ENCODE measurements at places on chromosomes 12 and 14.
A peak's percentile ranks its signal among the peaks of the same experiment; 100 is the strongest.

DNA sequence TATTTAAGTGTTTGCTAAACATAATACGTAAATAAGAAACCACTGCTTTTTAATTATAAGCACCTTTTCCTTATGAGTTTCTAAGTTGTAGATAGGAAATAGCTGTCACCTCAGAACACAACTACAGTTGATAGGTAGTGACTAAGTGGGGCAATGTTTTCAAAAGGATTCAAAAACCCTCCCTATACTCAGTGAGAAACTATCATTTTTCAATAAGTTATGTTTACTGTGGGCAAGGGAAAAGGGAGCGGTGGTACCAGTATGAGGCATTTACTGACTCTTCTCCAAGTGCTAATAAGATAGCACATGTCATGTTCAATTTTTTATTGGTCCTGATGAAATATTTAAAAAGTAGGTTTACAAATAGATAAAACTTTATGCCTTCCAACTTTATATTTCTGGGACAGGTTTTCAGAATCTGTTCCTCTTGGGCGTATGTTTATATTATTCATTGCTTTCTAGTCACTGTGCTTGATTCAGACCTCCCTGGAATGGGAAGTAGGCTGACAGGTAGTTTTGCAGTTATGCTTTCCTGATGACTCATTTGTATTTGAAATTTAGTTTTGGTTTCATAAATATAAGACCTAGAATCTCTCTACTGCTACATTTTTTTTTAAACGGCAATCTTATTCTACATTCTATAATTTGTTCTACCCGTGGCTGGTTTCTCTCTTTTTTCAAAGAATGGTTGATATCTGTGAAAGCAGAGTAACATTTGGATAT lies 153.1 kb downstream of the TMEM117 start:
- DNase-seq = no peak

DNA sequence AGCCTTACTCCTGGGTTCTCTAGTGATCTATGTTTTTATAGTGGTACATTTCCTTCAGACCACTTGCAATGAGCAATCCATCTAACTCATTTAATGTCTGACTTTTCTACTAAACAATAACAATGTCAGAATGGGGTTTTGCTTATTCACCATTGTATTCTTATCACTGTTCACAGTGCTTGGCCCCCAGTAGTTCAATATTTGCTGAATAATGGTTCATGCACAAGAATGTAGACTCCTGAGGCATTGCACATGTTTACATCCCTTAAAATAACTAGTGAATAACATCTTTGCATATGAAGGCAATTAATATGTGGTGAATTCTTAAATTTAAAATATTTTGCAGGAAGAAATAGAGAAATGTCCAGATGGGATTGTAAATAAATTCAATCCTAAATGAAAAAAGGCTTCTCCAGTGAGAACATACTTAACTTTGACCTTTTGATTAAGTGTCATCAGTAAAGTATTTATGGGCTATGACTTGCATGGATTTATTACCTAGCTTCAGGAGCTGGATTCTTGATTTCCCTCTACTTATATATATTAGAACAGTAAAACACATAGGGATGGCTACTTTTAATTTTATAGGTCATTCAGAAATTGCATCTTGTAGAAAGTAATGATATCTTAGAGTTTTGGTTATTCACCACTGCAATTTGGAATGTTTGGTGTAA lies 3.4 kb downstream of the CCER1 start:
- no peak for DNase-seq

DNA sequence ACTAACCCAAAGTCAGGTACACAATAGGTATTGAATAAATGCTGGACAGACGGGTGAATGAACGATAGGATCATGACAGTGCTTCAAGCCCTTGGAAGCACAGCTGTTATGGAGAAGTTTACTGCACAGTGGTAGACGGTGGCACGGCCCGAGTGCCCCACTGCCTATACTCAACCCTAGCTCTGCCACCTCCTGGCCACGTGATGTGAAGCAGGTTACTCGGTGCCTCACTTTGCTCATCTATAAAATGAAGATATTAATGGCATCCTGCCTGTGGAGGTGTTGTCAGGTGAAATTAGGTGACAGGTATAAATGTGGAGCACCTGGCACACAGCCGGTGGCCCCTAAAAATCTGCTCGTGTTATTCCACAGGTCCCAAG lies 5.8 kb downstream of the ASB2 start:
- peak; percentile 55 for DNase-seq

DNA sequence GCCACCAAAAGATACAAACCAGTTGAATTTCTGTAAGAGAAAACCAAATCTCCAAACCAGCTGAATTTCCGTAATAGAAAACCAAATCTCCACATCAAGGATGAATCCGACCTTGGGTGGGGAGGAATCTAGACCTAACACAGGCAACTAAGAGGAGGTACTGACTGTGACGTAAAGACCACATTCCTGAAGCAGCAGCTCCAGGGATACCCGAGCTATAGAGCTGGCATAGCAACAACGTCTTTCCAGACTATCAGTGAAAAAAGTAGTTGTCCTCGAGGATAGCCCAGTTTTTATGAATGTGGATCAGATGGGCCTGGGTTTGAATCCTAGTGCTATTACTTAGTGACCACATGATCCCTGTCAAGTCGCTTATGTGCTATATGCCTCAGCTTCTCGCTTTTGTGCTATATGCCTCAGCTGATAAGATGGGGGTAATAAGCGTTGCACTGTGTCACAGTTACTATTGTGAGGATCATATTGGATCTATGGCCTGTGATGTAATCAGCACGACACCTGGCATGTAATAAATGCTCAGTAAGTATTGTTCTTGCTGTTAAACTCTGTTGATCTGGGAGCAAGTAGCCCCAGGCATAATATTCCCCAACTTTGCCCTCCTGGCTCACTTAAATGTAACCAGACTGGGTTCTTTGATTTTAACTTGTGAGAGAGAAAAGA lies 113.8 kb downstream of the EGLN3 start:
- no peak for DNase-seq

- no peak for DNase-seq
Measured at GRCh38 chr12:52924764-52925716, 20.2 kb upstream of the KRT8 start.

DNA sequence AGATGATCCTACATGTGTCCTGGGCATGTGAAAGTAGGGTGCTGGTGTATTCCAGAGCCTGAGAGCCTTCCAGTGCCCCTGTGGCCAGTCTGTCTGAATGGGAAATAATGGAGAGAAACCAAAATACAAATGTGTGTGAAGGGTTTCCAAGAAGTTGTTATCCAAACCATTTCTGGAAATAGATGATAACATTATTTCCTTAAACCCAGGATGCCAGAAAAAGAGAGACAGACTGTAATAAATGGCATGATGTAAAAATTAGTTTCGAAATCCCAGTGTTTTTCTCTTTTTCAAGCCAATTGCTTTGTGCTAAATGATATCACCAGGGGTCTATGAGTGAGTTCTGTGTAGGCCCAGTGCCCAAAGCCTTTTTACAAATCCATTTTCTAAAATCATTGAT lies 175.3 kb downstream of the PHLDA1 start:
- DNase-seq = no peak

DNA sequence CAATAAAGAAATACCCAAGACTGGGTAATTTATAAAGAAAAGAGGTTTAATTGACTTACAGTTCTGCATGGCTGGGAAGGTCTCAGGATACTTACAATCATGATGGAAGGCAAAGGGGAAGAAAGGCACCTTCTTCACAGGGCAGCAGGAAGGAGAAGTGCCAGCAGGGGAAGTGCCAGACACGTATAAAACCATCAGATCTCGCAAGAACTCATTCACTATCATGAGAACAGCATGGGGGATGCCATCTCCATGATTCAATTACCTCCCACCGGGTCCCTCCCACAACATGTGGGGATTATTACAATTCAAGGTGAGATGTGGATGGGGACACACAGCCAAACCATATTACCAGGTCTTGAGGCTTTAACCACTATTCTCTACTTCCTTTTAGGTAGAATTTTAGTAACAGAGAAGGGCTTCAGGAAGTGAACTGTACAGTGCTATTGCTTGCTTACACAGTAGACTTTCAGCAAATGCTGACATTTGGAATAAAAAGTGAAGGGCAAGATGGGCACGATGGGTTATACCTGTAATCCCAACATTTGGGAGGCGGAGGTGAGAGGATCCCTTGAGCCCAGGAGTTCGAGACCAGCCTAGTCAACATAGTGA lies 40.8 kb upstream of the OR4E1 start:
- no peak for DNase-seq

DNA sequence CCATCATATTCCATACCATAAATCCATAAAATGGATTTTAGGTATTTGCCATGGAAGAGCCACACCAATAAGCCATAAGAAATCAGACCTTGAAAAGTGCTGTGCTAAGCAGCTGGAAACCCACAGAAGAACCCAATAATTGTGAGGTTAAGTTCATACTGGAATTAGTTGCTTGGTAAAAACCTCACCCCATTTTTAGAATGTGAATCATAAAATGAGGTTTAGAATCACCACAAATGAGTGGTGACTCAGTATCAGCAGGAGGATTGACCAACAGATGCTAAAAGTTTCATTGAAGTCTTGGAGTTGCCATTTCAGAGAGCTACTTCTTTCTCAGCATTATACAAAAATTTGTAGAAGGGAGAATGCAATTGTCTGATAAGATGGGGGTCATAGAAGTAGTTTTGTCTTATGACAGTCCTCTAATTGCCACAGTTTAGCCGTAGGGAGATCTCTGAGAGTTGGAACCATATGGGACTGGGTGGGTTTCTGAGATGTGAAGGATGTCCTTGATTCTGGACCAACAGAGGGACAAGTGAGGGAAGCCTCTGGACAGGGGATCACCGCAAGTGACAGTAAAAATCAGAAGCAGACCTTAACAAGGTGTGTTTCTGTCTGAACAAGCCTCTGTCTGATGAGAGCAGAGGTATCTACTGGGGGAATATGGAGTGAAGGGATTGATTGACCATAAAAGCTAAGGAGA lies 1.4 kb upstream of the STON2 start:
- no peak for DNase-seq

DNA sequence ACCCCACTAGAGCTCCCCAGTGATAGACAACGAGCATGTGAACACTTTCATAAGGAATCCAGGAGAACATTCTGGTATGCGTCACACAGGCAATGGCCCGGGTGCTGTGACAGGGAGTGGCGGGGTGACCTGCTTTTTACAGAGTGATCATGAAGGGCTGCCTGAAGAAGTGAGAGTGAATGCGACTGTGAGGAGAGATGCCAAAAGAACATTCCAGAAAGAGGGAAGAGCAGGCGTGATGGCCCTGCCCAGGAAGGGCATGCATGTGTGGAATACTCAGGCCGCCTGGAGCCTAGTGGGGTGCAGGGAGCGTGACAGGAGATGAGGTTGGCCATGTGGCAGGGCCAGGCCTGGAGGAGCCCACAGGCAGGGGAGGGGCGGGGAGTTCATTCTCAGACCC lies 53.8 kb downstream of the FZD10 start:
- no peak for DNase-seq

DNA sequence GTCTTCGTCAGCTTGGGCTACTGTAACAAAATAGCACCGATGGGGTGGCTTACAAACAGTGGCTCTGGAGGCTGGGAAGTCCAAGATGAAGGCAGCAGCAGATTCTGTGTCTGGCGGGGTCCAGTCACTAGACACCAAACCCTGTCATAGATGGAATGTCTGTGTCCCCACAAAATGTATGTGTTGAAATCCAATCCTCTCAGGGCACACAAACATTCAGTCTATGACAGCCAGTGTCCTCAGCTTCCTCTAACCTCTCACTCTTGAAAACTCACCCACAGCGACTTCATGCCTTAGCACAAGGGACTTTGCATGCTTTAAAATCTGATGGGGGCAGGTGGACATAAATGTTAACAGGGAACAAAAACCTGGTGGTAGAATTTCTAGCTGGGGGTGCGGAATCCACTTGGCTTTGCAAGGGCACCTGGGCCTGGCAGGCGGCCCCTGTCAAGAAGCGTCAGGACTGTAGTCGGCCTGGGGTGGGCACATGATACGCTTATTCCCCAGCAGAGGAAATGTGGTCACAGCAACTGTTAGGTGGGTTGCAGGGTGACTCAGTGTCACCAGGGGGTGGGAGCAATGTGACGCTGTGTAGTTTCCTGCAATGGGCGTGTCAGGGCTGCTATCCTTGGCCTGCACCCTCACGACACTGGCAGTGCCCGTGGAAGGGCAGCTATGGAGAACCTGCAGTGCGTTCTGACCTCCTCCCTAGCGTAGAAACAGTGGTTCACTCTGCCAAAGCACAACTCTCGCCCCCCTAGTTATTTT lies 17.7 kb downstream of the RIN3 start:
- DNase-seq = no peak

DNA sequence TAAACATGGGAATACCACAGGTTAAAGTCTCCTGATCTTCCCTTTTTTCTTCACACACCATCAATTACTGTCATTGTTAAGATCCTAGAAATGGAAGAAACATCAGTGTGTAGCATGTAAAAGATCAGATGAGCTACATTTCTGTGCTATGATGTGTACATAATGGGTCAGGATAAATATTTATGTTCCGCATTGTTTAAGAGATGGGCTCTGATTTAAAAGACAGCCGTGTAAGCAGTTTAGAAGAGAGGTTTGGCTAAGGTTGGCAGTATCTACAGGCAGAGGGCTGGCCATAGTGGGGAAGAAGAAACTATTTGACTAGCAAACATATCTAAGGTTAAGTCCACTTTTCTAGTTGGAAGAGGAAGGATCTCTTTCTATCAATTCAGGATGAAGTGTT lies 49.4 kb downstream of the LRRC9 start:
- DNase-seq = no peak

- no peak for DNase-seq
Measured at GRCh38 chr12:111447571-111448265, 42.0 kb downstream of the SH2B3 start.

DNA sequence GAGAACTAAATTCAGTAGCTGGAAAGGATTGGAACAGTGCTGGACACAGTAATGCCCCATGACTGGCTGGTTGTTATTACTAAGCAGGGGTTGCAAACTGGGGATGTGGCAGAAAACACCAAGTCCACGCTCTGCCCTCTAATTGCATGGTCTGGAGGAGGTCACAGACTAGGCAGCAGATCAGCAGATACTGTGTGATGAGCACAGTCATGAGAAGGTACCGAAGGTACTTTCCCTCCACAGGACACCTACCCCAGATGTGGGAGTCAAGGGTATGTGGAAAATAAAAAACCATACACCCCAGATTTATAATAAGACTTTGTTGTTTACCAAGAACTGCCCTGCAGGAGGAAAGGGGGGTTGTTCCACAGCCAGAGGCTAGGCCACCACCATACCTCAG lies 175.3 kb downstream of the PELI2 start:
- no peak for DNase-seq

DNA sequence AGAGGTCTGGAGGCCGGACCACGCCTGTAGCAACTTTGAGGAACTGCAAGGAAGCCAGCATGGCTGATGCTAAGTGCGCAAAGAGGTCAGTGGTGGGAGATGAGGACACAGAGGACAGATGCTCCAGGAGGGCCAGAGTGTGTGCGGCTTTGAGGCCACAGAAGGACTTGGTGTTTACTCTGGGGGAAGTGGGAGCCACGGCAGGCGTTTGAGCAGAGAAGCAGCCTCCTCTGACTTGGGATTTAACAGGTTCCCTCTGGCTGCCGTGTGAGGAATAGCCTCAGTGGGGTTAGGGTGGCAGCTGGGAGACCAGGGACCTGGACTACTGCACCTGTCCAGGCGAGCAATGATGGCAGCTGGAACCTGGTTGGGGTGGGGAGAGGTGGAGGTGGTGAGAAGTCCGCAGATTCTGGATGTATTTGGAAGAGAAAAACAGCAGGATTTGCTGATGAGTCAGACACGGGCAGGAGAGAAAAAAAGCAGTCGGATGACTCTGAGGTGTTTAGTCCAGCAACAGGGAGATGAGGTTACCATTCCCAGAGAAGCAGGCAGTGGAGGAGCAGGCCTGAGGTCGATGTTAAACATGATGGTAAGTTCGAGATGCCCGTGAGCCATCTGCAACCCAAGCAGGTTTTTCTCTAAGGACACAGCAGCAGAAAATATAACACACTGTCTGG lies 143.5 kb downstream of the SCARB1 start:
- DNase-seq = peak; percentile 63

- DNase-seq = no peak
Measured at GRCh38 chr12:95625012-95625411, 73.7 kb upstream of the USP44 start.

Data from NCI-H774 (cell line).